ENCODE measurements at places on chromosomes 2 and 18. TPM values are rescaled to one million over a fixed set of nuclear protein-coding genes. Genes with fewer than 3 reads are reported as not detected.

DNA sequence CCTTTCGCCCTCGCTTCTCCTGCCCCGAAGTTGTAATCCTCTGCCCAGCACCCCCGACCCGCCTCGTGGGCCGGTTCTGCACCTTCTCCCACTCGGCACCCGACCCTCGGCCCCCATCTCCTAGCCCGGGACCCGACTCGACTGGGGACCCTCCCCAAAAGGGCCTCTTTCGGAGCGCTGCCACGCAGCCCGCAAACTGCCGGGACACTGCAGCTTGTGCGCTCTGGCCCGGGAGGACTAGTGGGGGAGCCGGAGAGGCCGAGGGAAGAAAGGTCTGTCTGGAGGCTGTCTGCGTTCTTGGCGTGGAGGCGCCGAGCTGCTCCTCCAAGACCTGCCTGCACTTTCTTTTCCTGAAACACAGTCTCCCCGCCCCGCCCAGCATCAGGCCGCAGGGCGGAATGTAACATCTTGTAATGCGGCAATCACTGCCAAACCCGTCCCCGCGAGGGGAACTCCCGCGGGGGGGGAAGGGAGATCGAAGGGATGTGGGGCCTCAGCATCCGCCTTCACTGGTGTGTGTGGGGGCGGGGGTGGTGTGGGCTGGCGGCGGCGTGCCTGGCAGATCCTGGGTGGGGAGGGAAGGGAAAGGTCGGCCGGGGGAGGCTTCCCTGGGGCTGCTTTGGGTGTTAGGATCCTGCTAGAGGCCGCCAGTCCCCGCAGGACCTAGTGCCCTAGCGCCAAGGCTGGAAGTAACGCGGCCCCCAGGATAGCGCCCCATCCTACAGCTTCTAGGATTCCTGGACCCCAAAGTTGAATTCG lies 7.4 kb downstream of the DLX2 start:
- no peak overlapping the region for H3K27ac ChIP-seq
- H3K4me1 ChIP-seq = peaks cover 9% of the 10 kb centered on the region
- peak overlapping the region; percentile 68 for H3K4me3 ChIP-seq
- no peaks in the 10 kb centered on the region for H3K36me3 ChIP-seq

DNA sequence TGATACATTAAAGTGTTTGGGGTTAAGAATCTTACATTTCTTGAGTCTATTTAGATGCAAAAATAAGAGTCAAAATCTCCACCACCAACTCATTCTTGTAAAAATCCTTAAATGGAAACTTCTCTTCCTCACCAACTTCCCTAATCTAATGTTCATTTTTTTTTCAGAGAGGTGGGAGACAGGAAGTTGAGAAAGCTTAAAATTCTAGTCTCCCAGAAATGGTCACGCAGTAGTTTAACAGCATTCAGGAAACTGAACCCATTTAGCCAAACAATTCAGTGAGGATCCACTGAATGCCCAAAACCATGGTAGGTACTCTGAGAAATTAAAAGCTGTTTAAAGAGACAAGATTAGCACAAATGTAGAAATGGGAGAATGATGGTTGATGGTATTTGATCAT lies 69.0 kb downstream of the TXNL1 start:
- DNase-seq = no peak
- H3K4me1 ChIP-seq = no peaks in the 10 kb centered on the region
- no peaks in the 10 kb centered on the region for H3K36me3 ChIP-seq
- no peaks in the 10 kb centered on the region for H3K27me3 ChIP-seq
- no peak overlapping the region for H3K27ac ChIP-seq

GRCh38 chr2:151056870-151057269 lies 204.8 kb downstream of the RBM43 start:
- H3K4me3 ChIP-seq = no peak overlapping the region
- DNase-seq = no peak
- H3K27me3 ChIP-seq = no peaks in the 10 kb centered on the region
- H3K27ac ChIP-seq = no peak overlapping the region

DNA sequence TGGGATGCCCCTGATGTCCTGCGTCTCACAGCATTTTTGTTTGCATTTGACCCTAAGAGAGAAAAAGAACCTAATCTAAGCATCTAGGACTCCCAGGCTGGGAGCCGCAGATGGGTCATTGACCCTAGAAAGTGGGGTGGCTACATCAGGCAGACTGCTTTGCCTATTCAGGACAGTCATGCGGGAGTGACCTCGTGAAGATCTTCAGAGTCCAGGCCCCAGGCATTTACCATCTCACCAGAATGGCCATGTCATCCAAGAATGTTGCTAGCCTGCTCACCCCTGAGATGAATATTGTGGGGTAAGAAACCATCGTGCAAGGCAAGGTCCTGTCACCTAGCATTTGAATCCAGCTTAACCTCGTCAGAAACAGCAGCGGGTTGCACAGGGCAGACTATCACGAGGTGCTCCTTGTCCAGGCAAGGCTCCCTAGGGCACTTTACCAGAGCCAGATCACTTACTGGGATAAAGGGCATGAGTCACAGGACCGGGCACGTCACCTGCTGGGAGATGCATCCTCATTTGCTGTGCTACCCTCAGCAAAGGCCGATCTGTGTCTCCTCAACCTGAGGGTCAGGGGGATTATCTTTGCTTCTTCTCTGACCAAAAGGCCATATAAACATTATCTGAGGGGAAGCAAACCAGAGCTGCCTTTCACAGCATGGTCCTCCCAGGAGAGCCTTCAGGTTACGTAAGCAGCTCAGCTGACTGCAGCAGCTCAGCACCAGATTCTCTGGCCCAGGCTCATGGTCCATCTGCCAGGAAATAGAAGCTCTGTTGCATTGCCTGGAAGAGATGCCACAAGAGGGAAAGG lies 162.3 kb downstream of the ACKR3 start:
- H3K27ac ChIP-seq = no peak overlapping the region
- DNase-seq = no peak
- H3K4me3 ChIP-seq = no peak overlapping the region
- H3K36me3 ChIP-seq = no peaks in the 10 kb centered on the region

GRCh38 chr18:57930476-57930875 lies 113.5 kb upstream of the NEDD4L start:
- H3K27me3 ChIP-seq = no peaks in the 10 kb centered on the region
- no peaks in the 10 kb centered on the region for H3K36me3 ChIP-seq
- no peak overlapping the region for H3K4me3 ChIP-seq
- no peak overlapping the region for H3K27ac ChIP-seq

- no peaks in the 10 kb centered on the region for H3K27me3 ChIP-seq
- H3K27ac ChIP-seq = no peak overlapping the region
- peaks cover 3% of the 10 kb centered on the region for H3K4me1 ChIP-seq
- no peak overlapping the region for H3K4me3 ChIP-seq
Measured at GRCh38 chr2:72003124-72003523, 144.5 kb downstream of the CYP26B1 start.

DNA sequence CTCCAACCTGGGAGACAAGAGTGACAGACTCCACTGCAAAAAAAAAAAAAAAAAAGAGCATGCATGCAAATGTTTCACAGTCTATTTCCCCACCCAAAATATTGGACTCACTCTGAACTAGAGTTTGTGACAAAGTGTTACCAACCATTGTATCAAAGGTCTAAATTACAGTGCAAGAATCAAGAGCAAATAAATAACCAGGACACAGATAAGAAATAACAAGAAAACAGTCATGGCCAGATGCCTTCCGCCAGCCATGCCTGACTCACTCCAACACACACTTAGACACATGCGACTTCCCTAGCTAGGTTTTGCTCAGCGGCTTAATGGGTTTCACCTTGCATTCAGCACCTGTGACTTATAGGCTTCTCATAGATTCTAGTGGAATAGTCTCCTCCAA lies 62.8 kb downstream of the CYB5A start:
- no peak overlapping the region for H3K4me3 ChIP-seq
- no peak overlapping the region for H3K27ac ChIP-seq

DNA sequence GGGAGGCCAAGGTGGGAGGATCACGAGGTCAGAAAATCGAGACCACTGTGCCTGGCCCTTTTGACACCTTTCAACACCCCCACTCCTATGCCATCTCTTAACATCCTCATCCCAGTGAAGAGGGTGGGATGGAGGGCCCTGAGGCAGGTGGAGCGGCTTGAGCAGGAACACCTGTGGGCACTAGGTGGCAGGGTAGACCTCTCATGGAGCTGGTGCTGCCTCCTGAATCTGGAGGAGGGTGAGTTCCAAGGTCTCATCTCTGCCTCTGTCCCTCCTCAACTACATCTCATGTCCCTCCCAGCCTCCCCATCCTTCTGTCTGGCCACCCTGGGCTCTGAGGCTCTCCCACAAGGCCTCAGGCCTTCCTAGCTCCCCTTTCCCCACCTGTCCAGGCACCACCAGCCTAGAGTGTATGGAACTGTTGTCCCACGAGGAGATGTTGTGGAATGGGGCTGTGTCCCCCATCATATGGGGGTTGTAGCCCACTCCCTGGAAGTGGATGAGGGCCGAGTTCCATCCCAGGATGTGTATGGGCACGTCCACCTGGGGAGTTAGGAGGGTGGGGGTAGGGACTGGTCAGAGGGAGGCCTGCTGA lies 17.0 kb upstream of the CRYBA2 start:
- peak; percentile 82 for DNase-seq
- no peaks in the 10 kb centered on the region for H3K4me1 ChIP-seq
- no peak overlapping the region for H3K27ac ChIP-seq
- no peaks in the 10 kb centered on the region for H3K36me3 ChIP-seq
- H3K27me3 ChIP-seq = peaks cover 76% of the 10 kb centered on the region

GRCh38 chr2:104874230-104874629 lies 20.3 kb downstream of the POU3F3 start:
- no peaks in the 10 kb centered on the region for H3K36me3 ChIP-seq
- DNase-seq = peak; percentile 50
- peaks cover 98% of the 10 kb centered on the region for H3K27me3 ChIP-seq
- peaks cover 6% of the 10 kb centered on the region for H3K4me1 ChIP-seq
- no peak overlapping the region for H3K27ac ChIP-seq
- H3K4me3 ChIP-seq = no peak overlapping the region

DNA sequence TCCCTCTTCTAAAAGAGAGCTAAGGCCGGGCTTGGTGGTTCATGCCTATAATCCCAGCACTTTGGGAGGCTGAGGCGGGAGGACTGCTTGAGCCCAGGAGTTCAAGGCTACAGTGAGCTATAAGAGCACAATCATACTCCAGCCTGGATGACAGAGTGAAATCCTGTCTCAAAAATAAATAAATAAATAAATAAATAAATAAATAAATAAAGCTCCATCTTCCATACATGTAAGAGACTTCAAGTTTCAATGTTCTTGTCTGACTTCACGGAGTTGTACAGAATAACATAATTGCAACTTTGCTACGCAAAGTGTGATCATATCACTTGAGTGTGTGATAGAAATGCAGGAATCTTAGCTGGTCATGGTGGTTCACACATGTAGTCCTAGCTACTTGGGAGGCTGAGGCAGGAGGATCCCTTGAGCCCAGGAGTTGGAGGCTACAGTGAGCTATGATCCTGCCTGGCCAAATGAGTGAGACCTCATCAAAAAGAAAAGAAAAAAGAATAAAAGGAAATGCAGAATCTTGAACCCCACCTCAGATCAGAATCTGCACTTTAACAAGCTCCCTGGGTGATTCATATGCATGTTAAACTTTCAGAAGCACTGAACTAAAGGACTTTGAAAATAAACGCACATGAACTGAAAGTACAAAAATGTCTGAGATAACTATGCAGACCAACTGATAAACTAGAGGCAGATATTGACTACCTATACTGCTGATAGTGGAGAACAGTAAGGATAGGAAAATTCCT lies 123.7 kb upstream of the SP3 start:
- peaks cover 6% of the 10 kb centered on the region for H3K36me3 ChIP-seq
- H3K27ac ChIP-seq = no peak overlapping the region
- no peaks in the 10 kb centered on the region for H3K4me1 ChIP-seq
- no peak for DNase-seq
- H3K27me3 ChIP-seq = no peaks in the 10 kb centered on the region

DNA sequence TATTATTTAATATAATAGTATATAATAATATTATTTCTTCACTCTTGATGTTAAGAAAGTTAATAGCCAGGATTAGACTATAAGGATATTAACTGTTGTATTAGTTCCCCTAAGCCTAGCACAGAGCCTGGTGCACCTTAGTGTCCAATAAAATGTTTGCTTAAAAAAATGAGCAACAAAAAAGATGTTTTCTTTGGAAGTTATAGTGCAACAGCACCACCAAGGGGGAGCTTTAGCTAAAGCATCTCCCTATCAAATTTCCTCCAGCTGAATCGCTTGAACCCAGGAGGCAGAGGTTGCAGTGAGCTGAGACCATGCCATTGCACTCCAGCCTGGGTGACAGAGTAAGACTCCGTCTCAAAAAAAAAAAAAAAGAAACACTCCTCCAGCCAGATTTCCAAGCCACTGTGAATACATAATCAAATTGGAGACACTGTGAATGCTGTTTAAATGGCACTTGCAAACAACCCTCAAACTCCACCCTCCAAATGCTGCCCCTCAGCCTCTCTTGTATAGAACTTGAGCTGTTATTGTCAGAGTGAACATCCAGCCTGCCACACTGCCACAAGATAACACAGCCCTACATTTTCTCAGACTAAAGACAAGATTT lies 221.9 kb downstream of the DYM start:
- no peaks in the 10 kb centered on the region for H3K4me1 ChIP-seq
- no peak overlapping the region for H3K4me3 ChIP-seq
- H3K27me3 ChIP-seq = no peaks in the 10 kb centered on the region
- peaks cover 2% of the 10 kb centered on the region for H3K36me3 ChIP-seq
- no peak overlapping the region for H3K27ac ChIP-seq

GRCh38 chr2:7379799-7380198 lies 462.6 kb downstream of the RNF144A start:
- H3K27ac ChIP-seq = no peak overlapping the region
- no peaks in the 10 kb centered on the region for H3K4me1 ChIP-seq
- H3K36me3 ChIP-seq = no peaks in the 10 kb centered on the region
- DNase-seq = peak; percentile 66

DNA sequence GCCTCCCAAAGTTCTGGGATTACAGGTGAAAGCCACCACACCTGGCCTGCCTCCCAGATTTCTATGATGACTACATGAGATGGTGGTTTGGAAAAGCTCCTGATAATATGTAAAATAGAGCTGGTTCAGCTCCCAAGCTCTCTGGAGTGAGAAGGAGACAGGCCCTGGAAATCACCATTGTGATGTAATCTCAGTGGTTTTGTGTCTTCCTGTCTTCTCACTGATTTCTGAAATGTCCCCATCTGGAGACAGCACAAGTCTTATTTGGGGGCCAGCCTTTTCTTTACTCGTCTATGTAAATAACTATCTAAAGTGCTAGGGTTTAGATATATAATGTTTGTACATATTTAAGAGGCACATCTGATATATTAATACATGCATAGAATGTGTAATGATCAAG lies 64.0 kb downstream of the CCNT2 start:
- no peak overlapping the region for H3K4me3 ChIP-seq

GRCh38 chr18:39172695-39173421 lies 1607.3 kb upstream of the CELF4 start:
- no peak overlapping the region for H3K4me3 ChIP-seq
- no peaks in the 10 kb centered on the region for H3K4me1 ChIP-seq
- no peak overlapping the region for H3K27ac ChIP-seq
- H3K36me3 ChIP-seq = no peaks in the 10 kb centered on the region

Gene NEB
- total RNA-seq = 4.4 TPM

Gene LIMS3
- total RNA-seq = 0.72 TPM

Gene KLHL30
- not detected for total RNA-seq

Gene ICOS
- total RNA-seq = not detected

Gene BMP10
- not detected for total RNA-seq

Gene CHRND
- not detected for total RNA-seq

Gene CRYBA2
- 2.4 TPM for total RNA-seq

Gene CD226
- 0.32 TPM for total RNA-seq
